ENCODE measurements at places on chromosomes 3 and 15.

- DNase-seq: no peak
Observed at GRCh38 chr3:12430086-12430485, 54.2 kb upstream of the TSEN2 start.

GRCh38 chr3:191119415-191120295, 79.4 kb upstream of the OSTN start:
- no peak for DNase-seq

DNA sequence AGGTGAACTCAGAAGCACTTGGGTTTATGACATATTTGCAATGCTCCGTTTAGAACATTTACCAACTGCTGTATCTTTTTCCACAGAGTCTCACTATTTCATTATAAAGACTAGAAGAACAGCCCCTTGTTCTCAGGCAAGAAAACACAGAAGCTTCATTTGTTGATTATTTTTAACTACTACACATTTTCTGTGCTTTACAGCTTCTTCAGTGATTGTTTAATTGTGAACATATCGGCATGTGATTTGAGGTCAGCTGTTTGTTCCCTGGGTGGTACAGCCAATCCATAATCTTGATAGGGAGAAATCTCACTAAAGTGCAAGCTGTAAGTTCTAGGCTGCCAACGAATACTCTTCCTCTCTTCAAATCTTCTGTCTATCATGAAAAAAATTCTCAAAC, 31.0 kb upstream of the DLG1 start:
- no peak for DNase-seq

DNA sequence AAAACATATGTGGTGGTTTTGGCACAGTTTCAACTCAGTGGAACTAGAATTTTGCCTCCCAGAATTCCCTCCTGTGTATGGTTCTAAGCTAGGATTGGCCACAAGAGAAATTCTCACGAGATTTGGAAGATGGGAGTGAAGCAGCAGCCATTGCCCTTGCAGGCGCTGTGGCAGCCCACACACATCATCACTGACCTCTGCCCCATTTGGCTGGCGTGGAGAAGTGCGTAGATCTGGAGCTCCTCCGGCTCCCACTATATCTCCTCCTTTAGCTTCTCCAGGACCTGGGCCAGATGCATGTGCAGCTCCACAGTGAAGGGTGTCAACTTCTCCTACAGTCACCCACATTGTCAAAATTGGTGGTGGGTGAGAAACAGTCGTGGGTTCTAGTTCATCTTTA, 199.6 kb downstream of the EFHB start:
- DNase-seq: no peak

DNA sequence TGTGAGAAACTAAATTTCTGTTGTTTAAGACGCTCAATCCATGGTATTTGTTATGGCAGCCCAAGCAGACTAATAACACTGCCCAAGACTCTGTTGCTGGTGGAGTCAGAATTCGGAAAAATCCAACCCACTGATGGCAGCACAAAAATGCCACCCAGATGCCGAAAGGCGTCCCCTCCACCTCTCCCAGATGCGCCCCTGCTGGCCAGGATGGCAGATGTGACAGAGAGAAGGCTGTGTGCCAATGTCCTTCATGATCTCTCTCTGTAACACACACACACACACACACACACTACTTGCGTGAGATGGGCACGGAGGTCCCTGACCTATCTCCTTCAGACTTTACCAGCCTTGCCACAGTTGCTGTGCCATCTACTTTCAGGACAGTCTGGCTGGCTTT, 10.9 kb upstream of the LYSMD4 start:
- DNase-seq: no peak

GRCh38 chr3:41674449-41674848, 287.5 kb downstream of the ULK4 start:
- DNase-seq: no peak

GRCh38 chr3:43913036-43913948, 222.6 kb downstream of the ABHD5 start:
- no peak for DNase-seq

GRCh38 chr3:188568736-188569135, 414.8 kb downstream of the LPP start:
- DNase-seq: no peak

GRCh38 chr3:152853196-152853595, 18.3 kb downstream of the P2RY1 start:
- no peak for DNase-seq

GRCh38 chr3:168968609-168969008, 694.9 kb downstream of the MECOM start:
- no peak for DNase-seq

GRCh38 chr3:20043825-20044224, 3.6 kb downstream of the KAT2B start:
- no peak for DNase-seq

DNA sequence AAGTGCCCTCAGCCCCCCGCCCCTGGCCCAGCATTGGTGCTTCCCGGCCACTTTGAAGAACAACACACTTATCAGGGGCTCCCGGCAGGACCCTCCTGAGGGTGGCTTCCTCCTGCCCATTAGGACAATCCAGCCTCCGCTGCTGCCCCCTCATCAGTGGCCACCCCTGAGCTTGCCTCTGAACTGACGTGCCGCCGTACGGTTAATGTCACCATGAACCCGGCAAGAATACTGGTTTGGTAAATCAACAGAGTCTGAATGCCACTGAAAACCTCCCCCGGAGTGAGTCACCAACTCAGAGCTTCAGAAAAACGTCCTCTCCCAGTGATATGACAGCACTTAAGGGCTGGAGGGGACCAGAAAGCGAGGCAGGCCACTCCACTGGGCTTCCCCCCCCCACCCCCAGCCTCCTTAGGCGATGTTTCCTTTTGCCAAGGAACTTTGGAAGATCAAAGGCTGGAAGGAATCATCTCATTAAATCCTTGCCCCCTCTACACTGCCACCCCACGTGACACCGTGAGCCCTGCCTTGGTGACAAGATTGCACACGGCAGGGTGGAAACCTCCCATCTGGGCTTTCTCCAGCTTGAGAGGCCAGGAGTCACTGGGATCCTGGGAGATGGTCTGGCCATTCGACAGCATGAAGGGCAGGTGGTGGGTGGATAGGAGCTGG, 142.1 kb downstream of the NUP210 start:
- DNase-seq: no peak

DNA sequence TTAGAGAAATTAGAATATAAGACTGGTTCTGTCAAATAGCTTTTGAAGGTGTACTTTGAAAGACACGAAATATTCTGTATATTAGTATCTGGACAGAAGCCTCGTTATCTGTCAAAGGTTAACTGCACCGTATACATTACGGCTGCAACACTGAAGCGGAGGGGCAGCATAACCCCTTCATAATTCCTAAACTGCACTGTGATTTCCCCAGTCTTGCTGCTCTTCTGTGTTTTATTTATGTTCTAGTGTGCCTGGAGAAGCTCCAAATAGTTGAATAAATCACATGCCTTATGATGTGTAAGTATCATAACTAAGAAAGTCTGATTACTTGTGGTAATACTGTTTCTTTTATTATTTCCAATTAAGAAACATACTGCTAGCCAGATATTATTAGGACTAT, 285.7 kb upstream of the ROBO2 start:
- DNase-seq: no peak

- DNase-seq: no peak
Observed at GRCh38 chr3:27533718-27534573, 49.8 kb upstream of the SLC4A7 start.

GRCh38 chr3:109338322-109338721, 976 bp upstream of the DPPA4 start:
- DNase-seq: no peak

Data from stimulated activated CD8-positive, alpha-beta memory T cell treated with anti-CD3 and anti-CD28 coated beads, Interleukin-7, amount 100 ng/mL, for 24 hours (primary cell).